ENCODE measurements at places on chromosomes 1 and 21.

- DNase-seq = no peak
- no peaks in the 10 kb centered on the region for H3K4me1 ChIP-seq
- H3K27ac ChIP-seq = no peak overlapping the region
- no peaks in the 10 kb centered on the region for H3K27me3 ChIP-seq
- no peak overlapping the region for H3K4me3 ChIP-seq
- no peaks in the 10 kb centered on the region for H3K36me3 ChIP-seq
Measured at GRCh38 chr1:57623039-57623790, 199.4 kb upstream of the DAB1 start.

GRCh38 chr1:156385534-156386031 is 16.6 kb downstream of the RHBG start:
- DNase-seq = peak; percentile 84
- no peak overlapping the region for H3K4me3 ChIP-seq
- H3K36me3 ChIP-seq = no peaks in the 10 kb centered on the region
- peaks cover 49% of the 10 kb centered on the region for H3K27me3 ChIP-seq

DNA sequence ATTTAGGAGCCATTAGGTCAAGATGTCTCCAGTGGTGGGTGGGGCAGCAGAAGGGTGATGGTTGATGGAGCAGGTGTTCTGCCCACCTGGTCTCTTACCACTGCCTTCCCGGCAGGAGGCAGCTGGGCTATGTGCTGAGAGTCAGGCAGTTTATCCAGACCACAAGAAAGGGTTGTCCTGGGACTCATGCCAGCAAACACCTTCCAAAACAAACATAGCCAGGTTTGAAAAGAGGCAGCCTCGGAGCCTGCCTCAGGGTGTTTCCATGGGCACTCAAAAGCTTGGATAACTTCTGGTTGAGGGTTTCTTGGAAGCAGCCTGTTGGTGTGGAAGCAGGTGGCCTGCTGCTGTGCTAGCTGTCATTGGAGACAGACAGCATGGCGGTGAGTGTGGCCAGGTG is 187.2 kb downstream of the PCP4 start:
- peak overlapping the region; percentile 86 for H3K27ac ChIP-seq
- H3K4me3 ChIP-seq = no peak overlapping the region
- peaks cover 36% of the 10 kb centered on the region for H3K4me1 ChIP-seq
- DNase-seq = peak; percentile 87
- H3K27me3 ChIP-seq = no peaks in the 10 kb centered on the region
- H3K36me3 ChIP-seq = no peaks in the 10 kb centered on the region

GRCh38 chr1:168470901-168471431 is 72.8 kb downstream of the XCL2 start:
- no peaks in the 10 kb centered on the region for H3K27me3 ChIP-seq
- no peak overlapping the region for H3K4me3 ChIP-seq
- DNase-seq = no peak
- peak overlapping the region; percentile 24 for H3K27ac ChIP-seq
- peaks cover 43% of the 10 kb centered on the region for H3K4me1 ChIP-seq

DNA sequence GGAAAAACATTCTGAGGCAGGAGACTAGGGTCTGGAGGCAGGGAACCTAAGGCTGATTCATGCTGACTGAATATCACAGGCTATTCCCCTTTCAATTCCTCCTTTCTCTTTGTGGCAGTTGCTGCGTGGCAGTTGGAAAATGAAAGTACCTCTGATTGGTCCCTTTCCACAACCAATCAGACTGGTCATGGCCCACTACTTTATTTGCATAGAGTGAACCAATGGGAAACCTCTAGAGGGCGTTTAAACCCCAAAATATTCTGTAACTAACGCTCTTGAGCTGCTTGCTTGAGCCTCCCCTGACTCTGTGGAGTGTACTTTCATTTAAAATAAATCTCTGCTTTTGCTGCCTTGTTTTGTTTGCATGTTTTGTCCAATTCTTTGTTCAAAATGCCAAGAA is 27.7 kb upstream of the VN1R5 start:
- no peaks in the 10 kb centered on the region for H3K4me1 ChIP-seq
- H3K36me3 ChIP-seq = no peaks in the 10 kb centered on the region
- no peaks in the 10 kb centered on the region for H3K27me3 ChIP-seq
- no peak overlapping the region for H3K4me3 ChIP-seq
- no peak overlapping the region for H3K27ac ChIP-seq

GRCh38 chr1:209552406-209553264 is 30.9 kb upstream of the CAMK1G start:
- H3K27ac ChIP-seq = no peak overlapping the region
- no peak for DNase-seq
- no peaks in the 10 kb centered on the region for H3K36me3 ChIP-seq
- no peaks in the 10 kb centered on the region for H3K4me1 ChIP-seq

Data from stomach (tissue), 19 donors.